Lower leg skin (tissue), 4 donors: ENCODE measurements at places on chromosomes 6 and 20. TPM values are rescaled to one million over a fixed set of nuclear protein-coding genes. Genes with fewer than 3 reads are reported as not detected.

Gene KIF6
- total RNA-seq, result not detected

Gene SLC4A11
- total RNA-seq, result 26.0 TPM

Gene EPHA7
- 0.04 TPM for total RNA-seq

Gene GLP1R
- total RNA-seq, result not detected

Gene RAB44
- total RNA-seq, result 0.30 TPM

Gene SCUBE3
- 0.39 TPM for total RNA-seq

Gene BHLHE23
- total RNA-seq, result 0.23 TPM
